ENCODE measurements at places on chromosomes 6 and 20.
A peak's percentile ranks its signal among the peaks of the same experiment; 100 is the strongest.

DNA sequence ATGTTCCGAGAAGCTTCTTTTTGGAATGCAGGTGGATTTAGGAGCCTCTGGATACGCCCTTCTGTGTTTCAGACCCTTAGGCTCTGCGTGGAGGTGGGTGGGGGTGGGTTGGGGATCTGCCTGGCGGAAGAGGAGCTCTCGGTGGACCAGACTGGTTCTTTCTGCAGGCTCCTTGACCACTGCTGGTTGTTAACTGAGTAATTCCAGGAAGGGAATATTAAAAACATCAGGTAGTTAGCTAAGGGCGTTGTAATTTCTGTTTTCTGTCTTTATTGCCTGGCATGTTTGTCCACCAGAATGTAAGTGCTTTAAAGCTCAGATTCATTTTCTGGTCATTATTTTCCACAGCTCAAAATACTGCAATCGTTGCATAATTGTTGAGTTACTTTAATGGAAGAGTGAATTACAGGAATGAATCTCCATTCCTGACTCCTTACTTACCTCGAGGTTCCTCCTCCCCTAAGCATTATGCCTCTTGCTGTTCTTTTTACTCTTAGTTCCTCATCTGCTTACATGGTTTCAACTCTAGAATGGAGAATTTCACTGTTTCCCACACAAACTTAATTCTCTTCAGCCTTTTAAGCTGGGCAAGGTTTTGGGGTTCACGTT lies 5.9 kb downstream of the CDYL start:
- no peak for DNase-seq

DNA sequence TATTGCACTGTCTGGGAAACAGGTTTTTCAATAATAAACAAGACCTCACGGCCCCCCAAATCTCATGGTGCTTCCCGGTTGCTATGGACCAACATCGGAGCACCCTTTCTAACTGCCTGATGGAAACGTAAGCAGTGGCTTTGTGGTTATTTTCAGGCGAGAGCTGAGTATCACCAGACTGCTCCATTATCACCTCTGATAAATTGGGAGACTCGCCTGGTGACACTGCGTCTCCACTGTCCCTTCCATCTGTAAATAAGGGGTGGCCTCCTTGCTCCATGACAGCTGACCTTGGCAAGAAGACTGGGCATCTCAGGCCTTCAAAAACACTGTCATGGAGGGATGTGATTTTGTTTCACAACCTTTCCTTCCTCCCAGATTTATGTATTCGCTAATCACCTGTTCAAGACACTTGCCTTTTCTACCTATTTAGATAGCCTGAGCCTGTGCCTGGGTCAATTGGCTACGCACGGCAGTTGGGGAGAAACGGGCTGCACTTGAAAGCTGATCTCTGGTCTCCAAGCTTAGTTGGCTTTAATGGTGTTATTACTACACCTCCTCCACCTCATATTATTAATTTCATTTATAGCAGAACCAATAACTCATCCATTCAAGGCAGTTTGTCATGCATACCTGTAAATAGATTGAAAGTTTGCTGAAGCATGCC lies 17.7 kb upstream of the CDH4 start:
- DNase-seq, result no peak

GRCh38 chr6:43886717-43887339 lies 116.8 kb downstream of the VEGFA start:
- no peak for DNase-seq

DNA sequence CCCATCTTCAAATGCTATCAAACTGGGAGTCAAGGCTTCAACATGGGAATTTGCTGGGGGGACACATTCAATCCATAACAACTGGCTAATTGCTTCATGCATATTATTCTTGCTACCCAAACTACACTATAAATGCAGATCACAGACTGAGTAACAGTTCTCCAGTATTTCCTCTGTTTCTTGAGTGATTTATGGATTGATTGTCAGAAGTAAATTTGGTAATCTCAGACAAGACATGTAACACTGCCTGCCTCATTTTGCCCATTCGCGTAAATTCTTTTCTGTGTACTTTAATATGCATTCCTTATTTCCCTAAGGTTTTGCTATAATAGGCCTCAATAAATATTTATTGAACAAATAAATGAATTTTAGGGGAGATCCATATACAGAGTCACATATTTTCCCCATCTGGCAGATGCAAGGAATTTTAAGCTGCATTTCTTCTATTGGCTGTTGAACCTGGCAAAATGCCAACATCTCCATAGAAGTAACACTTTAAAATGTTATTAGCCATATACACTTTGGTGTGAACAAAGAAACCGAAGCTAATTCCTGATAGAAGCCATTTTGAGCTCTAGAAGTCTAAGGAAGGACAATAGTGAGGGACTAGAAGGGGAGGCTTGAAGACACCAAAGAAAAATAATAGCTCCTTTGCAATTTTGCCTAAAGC lies 98.2 kb downstream of the QRSL1 start:
- DNase-seq, result no peak

DNA sequence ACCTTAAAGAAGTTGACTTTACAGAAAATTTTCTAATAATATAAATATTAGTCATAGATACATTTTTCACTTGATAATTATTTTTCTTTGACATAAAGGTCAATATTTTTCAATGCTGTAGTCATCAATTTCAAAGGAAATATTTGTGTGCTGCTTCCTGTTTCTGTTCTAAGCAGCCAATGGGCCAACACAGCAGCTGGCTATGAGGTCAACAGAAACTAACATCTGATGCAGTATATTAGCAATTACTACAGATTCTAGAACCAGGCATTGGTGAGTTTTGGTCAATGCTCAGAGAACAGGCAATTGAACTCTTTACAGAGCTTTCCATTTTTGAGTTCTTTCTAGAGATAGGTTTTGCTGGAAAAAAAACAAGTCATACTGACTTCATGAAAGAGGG lies 669.6 kb upstream of the NRSN1 start:
- no peak for DNase-seq

- no peak for DNase-seq
Observed at GRCh38 chr6:117677553-117678141, 2.4 kb downstream of the NUS1 start.

DNA sequence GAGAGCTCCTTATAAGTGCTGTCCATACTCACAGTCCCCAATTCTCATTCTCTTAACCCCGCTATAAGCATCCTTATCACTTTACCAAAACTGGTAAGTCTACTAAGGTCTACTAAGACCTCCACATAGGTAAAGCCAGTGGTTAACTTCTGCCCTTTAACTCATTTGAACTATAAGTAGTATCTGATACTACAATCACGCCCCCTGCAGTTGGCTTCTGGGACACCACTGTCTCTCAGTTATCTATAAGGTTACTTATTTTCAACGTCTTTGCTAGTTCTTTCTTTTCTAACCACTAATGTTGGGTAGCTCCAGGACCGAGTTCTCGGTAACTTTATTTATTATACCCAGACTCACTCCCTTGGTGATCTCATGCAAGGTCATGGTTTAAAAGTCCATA lies 142.6 kb downstream of the ARHGAP18 start:
- peak; percentile 21 for DNase-seq

DNA sequence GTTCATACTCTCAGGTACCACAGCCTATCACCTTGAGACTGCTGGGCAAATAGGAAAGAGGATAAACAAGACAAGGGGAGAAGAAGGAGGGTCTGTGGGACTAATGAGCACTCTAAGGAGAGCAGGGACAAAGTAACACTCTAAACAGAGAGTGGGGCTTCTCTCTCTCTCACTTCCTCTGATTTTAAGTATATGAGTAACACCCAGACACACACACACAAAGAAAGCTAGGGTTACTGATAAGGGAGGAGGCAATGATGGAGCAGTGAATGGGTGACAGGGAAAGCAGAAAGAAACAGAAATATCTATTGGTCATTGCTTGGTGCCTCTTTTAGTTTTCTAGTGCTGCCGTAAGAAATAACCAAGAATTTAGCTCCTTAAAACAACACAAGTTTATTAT lies 96.2 kb upstream of the RNF217 start:
- DNase-seq, result no peak

DNA sequence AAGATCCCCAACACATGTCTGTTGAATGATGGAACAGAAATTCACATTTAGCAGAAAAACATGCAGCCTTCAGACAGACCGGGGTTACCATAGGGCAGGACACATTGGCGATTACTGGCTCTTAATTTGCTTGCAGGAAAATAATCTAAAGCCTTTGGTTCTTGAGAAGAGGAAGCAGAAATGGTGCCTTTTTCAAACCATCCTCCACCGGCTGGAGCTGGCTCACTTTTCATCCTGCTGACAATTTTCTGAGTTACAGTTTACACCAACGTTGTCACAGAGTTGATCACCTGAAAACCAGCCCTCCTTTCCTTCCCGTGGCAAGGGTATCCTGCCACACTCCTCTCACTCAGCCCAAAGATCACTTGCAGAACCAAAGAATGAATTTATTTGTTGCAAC lies 32.6 kb downstream of the SF3B5 start:
- DNase-seq, result no peak

GRCh38 chr6:38153798-38154345 lies 334.3 kb downstream of the ZFAND3 start:
- no peak for DNase-seq

DNA sequence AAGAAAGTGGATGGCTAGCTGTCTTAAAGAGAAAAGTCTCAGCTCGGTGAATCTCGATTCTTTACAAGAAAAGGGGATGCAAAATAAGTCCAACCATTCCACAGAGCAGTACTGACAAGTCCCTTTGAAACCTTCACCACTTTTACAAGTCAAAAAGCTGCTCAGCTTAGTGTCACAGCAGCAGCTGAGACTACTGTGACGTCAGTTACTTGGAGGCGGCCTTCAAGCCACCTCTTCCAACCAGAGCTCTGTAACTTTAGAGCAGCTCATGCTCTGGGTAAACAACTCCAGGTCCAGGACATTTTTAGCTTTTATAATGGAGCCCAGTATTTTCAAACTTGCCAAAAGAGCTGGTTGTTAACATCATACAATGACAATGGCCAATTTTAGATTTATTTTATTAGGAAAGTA lies at the start of gene KIAA0408:
Gene KIAA0408, minus strand, starts transcription at position 159 of the 411 bp plus-strand sequence. CDS start 5,408 bp downstream, outside the sequence.
- DNase-seq, result peak; percentile 31

DNA sequence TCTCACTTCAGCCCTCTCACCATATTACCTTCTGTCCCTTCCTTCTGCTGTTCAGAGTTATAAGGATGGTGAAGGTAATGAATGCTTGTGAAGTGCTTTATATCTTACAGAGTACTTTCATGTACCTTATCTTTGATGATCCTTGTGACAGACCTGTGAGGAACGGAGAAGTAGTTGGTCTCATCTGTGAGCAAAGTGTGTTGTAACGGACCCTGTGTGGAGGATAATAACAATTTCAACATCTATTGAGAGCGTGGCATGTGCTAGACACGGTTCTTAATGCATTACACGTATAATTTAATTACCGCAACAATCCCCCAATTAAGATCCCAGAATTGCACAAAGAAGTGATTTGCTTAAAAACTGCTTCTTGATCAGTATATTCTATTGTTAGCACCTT lies 124.6 kb downstream of the ANKS1A start:
- DNase-seq, result no peak

DNA sequence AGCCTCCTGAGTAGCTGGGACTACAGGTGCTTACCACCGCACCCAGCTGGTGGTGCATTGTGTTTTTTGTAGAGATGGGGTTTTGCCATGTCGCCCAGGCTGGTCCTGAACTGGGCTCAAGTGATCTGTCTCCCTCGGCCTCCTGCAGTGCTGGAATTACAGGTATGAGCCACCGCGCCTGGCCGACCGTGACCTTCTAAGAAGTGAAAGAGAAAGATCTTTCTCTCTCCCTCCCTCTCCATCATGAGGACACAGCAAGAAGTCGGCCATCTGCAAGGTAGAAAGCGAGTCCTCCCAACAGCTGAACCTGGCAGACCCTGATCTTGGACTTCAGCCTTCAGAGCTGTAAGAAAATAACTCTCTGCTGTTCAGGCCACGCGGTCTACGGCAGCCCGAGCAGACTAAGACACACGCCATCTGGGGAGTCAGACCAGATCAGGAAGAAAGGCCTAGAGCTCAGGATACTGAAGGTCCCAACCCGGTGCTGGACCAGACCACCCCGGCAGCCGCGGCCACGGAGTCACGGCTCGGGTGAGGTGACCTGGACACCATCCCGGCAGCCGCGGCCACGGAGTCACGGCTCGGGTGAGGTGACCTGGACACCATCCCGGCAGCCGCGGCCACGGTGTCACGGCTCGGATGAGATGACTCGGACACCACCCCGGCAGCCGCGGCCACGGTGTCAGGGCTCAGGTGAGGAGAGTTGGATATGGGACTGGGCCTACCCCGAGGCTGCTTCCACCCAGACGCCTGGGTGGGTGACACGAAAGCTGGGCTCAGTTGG lies 9.6 kb downstream of the GMEB2 start:
- DNase-seq, result no peak

DNA sequence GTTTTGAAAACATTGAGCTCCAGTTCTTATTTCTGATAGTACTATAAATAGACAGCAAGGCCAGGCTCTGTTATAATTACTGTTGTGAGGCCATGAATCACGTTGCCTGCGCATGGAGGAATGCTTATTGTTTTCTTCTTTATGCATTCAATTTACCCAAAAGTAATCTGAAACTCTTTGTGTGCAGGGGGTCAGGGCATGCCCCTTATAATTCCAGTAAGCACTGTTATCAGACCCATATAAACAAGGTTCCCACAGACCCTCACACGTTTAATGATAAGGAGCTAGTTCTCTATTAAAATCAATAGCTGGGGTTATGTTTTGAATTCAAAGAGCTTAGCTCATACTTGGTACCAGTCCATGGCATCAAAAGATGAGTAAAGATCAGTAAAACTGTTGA lies 174.8 kb upstream of the ARG1 start:
- no peak for DNase-seq

- DNase-seq, result no peak
Observed at GRCh38 chr20:1442304-1442703, 24.3 kb downstream of the NSFL1C start.

Data from COLO829 (cell line).